Stimulated activated CD8-positive, alpha-beta memory T cell treated with anti-CD3 and anti-CD28 coated beads, Interleukin-7, amount 100 ng/mL, for 1 hour (primary cell): ENCODE measurements at places on chromosomes 1 and 21.

DNA sequence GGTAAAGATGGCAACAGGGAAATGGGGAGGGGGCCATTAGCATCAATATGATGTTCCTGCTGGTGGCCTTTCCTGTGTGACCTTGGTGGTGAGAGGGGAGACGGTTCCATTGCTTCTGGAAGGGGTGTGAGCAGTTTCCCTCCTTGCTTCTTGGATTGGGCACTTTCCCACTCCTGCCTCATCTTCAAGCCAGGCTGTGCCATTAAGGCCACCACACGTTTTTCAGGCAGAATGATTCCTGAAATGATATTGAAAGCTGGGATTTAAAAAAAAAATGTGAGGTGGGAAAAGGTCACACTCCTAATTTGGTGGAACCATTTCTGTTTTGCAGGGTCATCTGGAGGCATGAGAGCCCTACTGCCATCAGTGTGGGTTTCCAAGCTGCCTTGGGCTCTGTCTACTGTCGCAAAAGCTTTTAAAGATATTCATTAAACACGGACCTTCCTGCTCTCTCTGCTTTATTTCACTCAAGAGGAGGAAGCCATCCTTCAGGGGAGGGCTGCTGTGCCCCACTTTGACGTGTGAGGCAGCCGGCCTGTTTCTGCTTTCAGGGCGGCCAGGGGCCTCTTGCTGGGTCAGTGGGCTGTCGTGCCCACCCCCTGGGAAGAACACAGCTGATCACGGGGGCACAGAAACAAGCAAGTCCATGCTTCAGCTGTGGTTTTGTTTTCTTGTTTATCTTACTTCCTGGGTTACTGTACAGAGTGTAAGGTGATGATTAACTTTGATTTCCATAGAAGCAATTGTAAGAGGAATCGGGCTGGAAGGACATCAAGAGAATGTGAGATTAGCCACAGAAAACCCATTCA is 8.0 kb downstream of the RIIAD1 start:
- DNase-seq: no peak

DNA sequence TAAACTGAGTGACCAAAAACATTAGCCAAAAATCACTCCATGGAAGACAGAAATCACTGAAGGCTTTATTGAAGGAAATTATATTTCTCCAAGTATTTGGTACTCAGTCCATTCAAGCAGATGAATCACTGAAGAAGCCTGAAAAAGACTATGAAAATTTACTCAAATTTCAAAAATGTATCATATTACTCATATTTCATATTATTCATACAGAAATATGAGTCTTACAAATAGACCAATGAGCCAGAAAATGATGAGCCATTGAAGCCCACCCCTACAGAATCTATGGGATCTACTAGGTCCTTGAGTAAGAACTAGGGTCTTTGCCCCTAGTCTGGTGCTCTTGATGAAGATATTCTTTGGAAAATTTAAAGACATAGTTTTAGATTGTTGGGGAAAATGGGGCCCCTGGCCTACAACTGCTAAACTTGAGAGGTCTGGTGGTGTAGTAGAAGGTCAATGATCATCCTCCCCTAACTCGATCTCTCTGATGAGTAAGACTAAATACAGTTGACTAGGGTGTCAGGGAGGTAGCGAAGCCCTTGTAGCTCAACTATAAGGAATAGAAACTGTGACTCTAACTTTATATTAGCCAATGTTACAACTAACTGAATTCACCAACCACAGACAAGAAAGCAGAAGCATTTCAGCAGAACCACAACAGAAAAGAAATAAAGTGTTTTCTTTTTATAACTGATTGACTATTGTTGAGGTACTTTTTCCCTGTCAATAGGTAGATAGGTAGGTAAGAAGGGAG is 81.0 kb downstream of the NOTCH2 start:
- DNase-seq: no peak

DNA sequence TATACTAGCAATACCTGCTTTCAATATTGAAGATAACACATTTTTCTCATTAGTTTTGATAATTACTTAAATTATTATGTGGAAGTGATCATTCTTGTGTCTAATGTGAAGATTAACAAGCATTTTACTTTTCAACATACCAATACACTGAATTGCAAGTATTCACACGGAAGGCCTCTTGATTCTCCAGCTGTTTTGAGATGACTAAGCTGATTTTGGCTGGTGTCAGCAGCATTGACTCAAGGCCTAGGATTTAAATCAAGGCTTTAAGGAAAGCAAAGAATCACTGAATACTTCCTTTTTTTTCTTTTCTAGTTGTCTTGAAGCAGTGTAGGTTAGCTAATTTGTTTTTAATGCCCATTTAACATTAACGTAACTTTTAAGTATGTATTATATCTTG is 373.7 kb downstream of the SRGAP2C start:
- no peak for DNase-seq

GRCh38 chr1:95532335-95532734 is 298.3 kb downstream of the RWDD3 start:
- no peak for DNase-seq

DNA sequence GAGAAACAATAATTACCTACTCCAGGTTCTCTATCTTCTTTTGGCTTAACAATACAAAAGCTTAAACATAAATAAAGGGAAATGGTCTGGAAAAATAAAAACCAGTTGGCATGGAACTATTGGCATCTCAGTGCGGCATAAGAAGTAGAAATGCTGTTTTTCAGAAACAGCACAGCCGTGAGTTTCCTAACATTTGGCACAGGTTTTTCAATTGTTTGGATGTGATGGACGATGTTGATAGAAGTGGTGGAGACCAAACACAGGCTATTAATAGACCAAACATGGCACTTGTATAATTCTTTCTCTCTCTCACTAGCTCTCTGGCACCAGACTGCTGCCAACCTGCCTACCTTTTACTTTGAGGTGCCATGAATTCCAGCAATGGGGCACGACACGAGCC is 36.2 kb downstream of the KCNN3 start:
- DNase-seq: no peak

DNA sequence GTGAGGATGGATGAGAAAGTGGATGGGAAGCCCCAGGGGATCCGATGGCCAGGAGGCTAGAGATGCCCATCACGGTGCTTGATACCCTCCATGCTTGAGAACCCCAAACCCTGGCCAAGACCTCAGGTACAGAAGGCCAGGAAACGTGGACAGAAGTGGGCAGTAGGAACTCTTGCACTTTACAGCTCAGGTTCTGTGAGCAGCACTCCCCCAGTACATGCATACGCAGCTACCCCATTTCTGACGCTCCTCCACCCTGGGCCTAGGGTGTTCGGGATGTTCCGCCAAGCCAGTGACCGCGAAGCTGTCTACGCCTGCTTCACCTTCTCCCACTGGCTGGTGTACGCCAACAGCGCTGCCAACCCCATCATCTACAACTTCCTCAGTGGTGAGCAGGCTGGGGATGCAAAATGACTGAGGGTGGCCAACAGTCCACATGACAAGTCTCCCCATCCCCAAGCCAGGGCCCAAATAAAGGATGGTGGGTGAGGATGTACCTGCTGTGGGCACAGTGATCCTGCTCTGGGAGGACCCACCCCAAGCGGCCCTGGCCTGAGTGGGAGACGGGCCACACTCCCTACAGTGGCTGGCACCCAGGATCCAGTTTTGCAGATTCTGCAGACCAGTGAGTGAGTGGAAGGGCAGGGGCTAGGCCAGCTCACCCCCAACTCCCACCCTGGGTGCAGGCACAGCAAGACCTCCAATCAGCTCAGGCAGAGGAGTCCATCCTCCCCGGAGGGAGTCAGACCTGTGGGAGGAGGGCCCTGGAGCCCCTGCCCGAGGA is 7.4 kb downstream of the HCRTR1 start:
- no peak for DNase-seq

GRCh38 chr1:40825435-40825788 is 36.8 kb downstream of the CITED4 start:
- DNase-seq: no peak

DNA sequence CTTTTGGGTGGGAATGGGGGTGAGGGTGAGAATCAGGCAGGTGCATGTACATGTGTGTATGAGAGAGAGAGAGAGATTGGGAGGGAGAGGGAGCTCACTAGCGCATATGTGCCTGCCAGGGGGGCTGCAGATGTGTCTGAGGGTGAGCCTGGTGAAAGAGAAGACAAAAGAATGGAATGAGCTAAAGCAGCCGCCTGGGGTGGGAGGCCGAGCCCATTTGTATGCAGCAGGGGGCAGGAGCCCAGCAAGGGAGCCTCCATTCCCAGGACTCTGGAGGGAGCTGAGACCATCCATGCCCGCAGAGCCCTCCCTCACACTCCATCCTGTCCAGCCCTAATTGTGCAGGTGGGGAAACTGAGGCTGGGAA is 95.0 kb downstream of the EPHB2 start:
- no peak for DNase-seq
